ENCODE measurements at places on chromosomes 4 and X.

GRCh38 chr4:3267576-3268394, 18.8 kb downstream of the MSANTD1 start:
- no peak for DNase-seq

GRCh38 chr4:107120661-107121060, 84.5 kb upstream of the DKK2 start:
- no peak for DNase-seq

- no peak for DNase-seq
Measured at GRCh38 chrX:129522184-129523078, 859 bp downstream of the SMARCA1 start.

GRCh38 chrX:43718956-43719355, 62.9 kb downstream of the MAOA start:
- no peak for DNase-seq

DNA sequence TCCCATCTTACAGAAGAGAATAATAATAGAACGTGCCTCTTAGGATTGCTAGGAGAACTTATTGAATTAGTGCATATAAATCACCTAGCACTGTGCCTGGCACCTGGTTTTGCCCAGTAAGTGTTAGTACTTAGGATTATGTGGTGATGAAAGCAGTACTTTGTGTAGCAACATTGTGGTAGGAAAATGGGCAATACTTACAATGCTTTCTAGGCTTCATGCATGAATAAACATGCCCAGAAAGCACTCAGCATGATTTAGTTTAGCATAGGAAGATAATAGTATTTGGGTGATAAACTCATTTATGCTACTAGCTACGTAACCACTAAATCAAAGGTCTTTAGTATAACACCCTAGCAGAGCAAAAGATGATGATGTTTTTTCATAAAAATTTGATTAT, 105.6 kb downstream of the NEUROG2 start:
- DNase-seq = no peak

GRCh38 chr4:84967243-84967690, 777 bp upstream of the WDFY3 start:
- no peak for DNase-seq

GRCh38 chr4:6804082-6804752, 21.7 kb downstream of the KIAA0232 start:
- no peak for DNase-seq

DNA sequence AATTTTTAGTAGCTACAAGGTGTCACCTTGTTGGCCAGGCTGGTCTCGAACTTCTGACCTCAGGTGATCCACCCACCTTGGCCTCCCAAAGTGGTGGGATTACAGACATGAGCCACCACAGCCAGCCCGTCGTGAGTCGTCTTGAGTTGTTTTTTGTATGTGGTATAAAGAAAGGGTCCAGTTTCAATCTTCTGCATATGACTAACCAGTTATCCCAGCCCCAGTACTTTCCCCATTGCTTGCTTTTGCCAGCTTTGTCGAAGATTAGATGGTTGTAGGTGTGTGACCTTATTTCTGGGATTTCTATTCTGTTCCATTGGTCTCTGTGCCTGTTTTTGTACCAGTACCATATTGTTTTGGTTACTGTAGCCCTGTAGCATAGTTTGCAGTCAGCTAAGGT, 105.9 kb downstream of the OR13H1 start:
- no peak for DNase-seq

GRCh38 chr4:137083571-137084135, 448.6 kb downstream of the PCDH18 start:
- no peak for DNase-seq

GRCh38 chrX:129780441-129781105, 824 bp downstream of the SASH3 start:
- DNase-seq = no peak

GRCh38 chrX:101619364-101619763, 1.6 kb upstream of the ARMCX6 start:
- DNase-seq = no peak

DNA sequence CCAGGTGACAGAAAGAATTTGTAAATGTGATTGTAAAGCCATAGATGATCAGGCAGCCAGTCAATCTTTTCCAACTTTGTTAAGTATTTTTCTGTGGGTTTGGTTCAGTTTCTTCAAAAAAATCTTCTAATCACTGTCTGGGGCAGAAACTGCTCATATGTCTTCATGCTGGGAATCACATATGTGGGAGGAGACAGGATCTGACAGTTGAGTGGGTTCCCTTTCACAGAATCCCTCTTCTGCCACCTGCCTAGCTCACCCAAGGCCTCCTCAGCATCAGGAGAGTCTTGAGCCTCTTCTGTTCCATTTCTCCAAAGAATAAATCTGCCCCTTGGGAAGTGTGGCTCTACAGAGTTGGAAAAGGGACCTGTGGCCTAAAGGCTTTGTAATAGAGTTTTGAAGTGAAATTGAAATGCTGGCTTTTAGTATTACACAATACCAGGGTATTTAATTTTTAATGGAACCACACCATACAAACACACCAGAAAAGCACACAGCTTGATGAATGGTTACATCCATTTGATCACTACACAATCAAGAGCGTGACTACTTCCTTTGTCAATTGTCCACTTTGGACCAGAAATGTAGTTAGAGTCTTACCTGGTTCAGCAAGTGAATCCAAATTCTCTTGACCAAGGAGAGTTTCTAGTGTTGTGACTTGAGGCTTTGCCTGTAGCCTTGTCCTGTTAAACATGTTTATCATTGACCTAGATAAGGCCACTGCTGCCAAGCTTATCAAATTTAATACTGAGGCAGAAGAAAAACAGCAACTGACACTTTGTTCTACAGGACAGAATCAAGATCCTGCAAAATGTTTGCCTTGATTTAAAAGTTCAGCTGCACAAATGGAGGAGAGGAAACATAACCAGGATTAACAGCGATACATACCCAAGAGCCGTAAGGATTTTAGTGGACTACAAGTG, 20.4 kb downstream of the MSMO1 start:
- DNase-seq = no peak

DNA sequence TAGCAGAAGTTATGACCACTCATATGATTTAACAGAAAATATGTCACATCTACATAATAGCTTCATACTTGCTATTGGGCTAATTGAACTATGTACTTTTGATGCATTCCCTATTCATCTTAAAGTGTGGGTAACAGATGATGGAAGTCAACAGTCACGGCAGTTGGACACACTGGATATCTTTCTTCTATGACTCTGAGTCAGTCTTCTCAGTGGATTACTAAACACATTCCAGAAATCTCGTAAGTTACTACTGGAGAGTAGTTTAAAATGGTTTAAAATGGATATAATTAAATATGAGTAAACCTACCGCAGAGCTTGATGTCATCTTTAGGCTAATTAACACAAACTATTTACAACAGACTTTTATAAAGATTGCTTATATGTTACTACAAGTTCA, 30.1 kb upstream of the CFAP299 start:
- no peak for DNase-seq

DNA sequence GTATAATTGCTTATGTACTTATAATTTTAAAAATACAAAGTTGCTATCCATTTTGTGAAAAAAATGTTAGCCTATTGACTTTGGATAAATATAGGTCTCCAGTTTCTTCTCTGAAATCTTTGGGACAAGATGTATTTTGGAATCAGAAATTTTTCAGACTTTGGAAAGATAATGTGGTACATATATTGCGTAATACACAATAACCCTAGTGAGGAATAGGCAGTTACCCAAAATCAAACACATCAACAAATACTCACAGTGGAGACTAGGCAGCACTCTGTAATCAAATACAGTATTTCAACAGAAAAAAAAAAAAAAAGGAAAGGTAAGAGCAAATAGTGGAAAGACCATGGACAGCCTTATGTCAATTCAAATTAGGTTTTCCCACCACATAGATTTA, 796.8 kb downstream of the ADGRL3 start:
- DNase-seq = no peak

- DNase-seq = no peak
Measured at GRCh38 chr4:111788099-111788498, 357.2 kb upstream of the FAM241A start.

DNA sequence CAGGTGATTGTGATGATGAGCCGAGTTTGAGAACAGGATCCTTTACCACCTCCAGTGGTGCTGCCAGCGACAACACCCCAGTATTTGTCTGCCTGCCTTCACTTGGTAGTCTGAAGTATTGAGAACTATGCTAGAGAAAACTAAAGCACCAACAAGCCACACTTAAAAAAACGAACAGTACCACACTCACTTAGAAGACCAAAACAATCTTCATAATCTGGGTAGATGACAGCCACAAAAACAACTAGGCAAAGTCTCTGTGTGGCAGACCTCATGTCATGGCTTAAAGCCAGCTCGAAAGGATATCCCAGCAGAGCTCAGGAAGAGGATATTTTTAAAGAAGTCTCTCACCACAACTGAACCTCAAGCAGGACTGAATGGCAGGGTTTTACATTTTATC, 236.0 kb downstream of the GPC3 start:
- no peak for DNase-seq

DNA sequence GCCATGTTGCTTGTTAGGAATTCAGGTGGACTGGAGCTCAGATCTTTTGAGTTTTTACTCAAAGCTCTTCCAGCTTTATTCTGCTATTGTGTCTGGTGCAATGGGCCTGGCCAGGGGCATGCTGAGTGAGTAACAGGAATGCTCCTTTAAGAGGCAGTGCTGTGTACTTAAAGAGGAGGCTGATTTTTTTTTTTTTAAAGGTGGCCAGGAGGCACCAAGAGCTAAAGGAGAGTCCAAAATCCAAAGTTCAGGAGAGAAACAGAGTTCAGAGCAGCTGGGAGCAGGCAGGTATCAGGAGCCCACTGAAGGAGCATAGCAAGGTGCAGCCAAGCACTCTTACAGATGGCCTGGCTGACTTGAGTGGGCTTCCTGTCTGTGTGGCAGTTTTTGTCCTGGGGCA, 178.7 kb downstream of the FMR1NB start:
- no peak for DNase-seq

GRCh38 chr4:72496119-72496518, 72.9 kb downstream of the ADAMTS3 start:
- no peak for DNase-seq

DNA sequence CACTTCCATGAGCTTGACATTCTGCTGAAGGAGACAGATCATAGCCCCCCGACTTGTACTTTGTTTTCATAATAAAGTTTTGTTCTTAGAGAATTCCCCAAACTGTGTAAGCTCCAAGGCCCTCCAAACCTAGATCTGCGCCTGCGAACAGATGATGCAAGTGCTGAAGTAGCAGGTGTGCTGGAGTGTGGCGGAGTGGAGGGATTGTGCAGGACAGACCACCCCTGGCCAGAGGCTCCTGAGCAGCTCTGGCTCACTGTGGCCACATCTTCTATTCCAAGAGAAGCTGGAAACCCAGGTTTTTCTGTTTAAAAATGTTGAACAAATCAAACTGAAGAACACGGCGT, 46.4 kb downstream of the TBC1D14 start:
- DNase-seq = no peak

DNA sequence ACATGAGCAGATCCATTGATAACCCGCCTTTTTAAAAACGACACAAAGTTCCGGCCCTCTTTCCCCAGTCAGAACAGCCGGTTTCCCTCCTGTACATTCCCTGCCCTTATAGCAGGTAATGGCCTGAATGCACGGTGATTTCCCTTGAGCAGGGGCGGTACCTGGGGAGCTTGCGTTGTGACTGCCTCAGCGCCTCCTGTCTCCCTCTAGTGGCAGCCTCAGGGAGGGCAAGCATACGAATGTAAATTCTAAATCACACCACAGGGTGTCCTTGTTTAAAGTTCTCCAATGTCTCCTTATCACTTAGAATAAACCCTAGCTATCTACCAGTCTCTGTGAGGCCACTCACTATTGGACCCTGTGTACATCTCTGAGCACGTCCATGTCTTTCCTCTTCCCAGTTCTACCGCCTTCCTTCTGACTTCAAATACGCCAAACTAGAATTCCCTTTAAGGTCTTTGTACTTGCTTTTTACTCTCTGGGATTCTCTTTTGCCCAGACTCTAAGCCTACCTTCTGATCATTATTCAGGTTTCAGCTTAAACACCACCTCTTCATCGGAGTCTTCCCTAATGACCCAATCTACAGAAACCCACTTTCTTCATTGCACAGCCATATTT, 18.4 kb upstream of the LDB2 start:
- DNase-seq = peak; percentile 3

DNA sequence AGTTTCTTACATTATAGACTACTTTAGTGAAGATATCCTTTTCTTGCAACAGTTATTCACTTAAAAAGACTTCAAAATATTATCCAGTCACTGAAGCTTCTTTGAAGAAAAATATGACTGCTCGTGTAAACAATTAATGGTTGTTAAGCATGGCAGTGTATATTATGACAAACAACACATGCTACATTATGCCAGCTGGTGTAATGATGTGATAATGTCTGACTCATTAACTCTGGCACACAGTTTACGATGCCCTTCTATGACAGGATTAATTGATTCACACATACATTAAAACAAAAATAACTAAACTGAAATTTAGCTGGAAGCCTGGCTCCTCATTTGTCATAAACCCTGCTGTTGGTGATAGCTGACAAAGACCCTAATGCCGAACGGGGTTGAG, 22.4 kb downstream of the GK2 start:
- DNase-seq = no peak

DNA sequence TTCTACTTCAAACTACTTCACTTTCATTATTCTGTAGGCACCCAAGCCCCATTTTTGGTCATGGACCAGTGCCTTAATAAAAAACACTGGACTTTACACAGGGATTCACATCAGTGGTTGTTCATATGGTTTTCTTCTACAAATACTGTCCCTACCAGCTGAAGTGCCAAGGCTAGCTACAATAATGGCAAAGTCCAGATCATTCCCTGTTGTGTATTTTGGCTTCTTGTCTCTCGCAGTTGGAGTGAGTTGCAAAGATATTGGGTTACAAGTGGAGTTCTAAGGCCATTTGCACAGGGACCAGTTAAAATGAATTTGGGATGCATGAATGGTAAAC, 16.7 kb upstream of the ANKRD17 start:
- no peak for DNase-seq

DNA sequence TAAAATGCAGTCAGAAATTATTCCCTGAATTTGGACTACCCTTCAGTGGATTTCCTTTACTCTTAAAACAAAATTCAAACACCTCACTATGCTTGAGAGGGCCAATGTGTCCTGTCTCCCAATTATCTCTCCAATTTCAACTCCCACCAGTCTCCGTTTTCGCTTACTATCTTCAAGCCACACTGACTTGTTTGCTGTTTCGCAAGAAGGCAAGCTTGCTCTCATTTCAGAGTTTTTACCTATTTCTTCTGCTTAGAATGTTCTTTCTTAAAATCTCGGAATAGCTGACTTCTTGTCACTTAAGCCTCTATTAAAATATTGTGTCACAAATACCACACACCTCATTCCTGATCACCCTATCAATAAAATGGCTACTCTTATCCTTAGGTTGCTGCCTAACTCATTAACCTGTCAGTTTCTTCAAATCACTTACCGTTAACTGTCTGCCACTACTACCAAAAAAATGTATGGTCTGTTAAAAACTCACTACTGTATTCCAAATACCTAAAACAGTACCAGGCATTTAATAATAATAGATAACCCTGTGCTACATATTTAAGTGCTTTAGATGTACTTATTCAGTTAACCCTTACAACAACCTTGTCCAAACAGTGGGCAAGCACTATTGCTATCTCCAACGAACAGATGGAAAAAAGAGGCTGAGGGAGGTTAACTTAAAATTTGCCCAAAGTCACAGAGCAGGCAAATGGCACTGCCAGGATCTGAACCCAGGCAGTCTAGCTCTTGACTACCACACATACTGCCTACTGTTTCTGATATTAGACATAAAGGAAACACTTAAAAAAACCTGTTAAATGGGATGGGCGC, 2.9 kb downstream of the UBA6 start:
- DNase-seq = no peak
